ENCODE measurements at places on chromosomes 13 and 19.

GRCh38 chr13:46552889-46553520 is at the start of gene LRCH1:
Gene LRCH1, plus strand, starts transcription at chr13:46553170. Its CDS starts 227 bp downstream, at chr13:46553397.
- peak; percentile 77 for DNase-seq

DNA sequence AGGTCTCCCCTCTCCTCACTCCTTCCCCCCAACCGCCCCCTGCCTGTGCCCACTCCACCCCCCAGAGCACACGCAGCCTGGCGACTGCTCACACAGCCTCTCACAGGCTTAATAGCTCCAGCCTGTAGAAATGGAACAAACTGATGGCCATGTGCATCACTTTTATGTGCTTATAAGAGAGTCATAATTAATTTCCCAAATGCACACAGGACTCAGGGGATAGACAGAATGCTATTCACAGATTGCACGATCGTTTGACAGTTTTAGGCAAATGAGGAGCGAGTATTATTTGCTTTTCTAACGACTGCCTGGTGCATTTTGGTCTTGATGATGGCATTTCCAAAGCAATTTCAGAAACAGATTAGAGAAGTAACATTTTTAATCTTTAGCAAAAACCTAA is 97.7 kb upstream of the VSTM2B start:
- DNase-seq, result no peak

DNA sequence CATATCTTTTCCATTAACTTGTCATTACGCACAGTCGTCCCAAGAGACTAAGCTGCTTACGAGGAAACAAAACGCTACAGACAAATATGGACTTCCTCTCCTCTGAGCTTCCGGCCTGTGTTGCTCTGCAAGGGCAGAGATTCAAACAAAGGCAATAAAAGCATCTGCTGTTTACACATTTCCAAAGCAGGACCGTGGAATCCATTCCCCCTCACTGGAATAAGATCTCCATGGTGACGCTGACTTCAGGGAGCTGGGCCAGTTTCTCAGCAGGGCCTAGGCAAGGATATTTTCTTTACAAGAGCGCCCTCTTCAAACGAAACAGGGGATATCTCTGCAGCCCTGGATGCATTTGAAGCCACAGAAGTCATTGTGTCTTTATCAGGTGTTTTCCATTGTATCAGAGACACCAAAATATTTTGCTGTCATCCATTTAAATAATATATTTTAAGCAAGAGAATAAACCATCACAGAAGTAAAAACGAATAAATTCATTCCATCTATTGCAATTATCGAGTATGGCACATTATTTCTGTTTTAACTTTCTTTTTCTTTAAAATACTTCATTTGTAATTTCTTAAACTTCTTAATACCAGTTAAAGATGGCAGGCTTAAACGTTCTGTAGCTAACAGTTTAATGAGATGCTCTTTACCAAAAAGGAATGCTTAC is 177.5 kb downstream of the DCLK1 start:
- no peak for DNase-seq

- DNase-seq, result no peak
Measured at GRCh38 chr13:101767131-101767530, 314.7 kb downstream of the ITGBL1 start.

GRCh38 chr13:46685006-46685730 is 111.8 kb downstream of the ESD start:
- DNase-seq, result no peak

DNA sequence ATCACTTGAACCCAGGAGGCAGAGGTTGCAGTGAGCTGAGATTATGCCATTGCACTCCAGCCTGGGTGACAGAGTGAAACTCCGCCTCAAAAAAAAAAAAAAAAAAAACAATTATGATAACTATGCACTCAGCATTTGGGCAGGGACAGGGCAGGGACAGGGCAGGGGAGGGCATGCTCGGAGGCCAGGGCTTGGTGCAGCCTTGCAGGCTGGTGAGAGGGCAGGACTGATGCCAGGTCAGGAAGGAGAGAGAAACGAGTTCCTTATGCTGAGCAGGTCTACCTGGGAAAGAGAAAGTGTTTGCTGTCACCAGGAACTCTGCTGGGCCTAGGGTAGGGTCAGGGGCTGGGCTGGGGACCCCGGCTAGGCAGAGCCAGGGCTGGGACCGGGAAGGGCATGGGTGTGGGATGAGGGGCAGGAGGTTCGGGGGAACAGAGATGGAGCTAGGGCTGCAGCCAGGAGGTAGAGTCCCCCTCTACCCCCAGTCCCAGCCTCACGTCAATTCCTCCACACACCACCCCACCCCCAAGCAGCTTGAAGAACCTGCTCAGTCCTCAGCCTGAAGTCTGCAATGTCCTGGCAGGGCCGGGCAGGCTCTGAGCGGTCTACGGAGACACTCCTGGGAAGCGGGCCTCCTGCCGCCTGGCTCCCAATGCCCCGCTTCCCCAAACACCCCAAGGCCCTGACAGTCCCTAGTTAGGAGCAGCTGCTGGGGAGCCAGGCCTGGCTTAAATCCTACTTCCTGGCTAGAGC is 2.8 kb downstream of the FXYD3 start:
- DNase-seq, result no peak

DNA sequence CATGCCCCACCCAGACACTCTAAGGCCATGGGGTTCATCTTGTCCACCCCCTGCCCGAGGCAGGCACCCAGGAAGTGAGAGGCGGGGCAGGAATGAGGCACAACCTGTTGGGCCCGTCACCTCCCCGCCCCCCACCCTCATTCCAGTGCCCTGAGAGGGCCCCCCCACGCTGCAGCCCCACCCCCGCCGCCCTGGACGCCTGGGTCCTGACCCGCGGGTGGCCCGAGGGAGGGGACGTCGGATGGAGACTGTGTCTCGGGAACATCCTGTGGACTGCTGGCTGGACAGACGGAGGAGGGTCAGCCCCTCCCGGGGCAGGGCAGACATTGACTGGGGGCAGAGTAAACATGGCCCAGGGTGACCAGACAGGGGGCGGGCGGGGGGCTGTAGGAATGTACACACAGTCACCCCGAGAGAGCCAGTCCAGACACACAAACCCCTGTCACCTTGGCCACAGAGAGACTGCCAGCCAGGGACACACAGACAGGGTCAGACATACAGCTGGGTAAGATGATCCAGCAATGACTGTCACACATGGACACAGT is 7.4 kb upstream of the JUNB start:
- no peak for DNase-seq

DNA sequence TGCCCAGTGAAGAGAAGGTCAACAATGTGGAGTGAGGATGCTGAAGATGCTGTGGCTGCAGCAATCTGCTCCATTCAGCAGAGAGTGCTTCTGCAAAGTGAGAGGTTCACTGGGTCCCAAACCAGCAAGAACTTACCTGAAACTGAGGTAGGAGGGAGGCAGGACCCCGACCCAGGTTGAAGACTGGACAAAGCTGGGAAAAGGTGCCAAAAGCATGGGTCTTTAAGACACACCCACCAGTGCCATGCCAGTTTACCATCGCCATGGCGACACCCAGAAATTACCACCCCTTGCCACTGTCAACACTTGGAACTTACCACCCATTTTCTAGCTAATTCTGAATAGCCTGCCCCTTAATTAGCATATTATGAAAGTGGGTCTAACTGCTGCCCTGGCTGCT is 70.7 kb downstream of the RGCC start:
- no peak for DNase-seq

DNA sequence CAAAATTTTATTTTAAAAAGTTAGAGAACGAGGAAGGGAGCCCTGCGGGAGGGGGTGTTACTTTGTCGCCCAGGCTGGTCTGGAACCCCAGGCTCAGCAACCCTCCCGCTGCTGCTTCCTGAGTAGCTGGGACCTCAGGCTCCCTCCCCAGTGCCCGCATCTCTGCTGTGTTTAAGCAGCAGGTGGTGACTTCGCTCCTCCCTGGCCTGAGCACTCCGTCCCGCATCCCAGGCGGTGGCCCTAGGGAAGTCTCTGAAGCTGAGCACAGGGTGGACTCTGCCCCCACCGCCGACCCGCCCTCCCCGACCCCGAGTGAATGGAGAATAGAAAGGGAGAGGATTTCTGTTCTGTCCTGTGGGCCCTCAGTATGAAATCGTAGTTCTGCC is 30.5 kb downstream of the ZNF701 start:
- DNase-seq, result no peak

GRCh38 chr13:103255587-103256301 is 189.5 kb upstream of the SLC10A2 start:
- no peak for DNase-seq

DNA sequence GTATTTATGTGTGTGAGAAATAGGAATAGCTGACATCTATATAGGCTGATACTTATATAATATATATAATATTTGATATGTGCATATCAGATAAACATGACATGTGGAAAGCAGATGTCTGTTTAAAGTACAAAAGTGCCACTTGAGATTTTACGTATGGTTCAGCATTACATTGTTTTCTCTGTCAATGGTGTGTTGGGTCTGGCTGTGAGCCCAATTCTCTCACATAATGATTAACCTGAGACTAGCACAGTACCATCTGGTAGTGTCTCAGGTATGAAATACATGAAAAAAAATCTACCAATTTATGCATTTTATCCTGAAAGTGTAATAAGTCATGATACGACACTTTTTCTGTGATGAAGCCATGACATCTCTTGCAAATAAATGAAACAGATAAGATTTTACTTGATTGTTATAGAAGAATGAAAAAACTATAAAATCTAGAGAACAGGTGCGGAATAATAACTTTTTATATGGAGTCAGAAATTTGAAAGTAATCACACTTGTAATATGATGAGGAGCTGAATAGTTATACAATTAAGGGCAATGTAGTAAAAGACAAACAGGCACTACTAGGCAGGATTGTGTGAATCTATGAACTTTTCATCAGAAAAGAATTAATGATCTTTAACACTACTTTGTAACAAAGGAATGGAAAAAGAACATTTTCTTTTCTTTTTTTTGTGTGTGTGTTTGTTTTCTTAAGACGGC is 1405.0 kb downstream of the OLFM4 start:
- no peak for DNase-seq

GRCh38 chr13:35767256-35767976 is 290.9 kb upstream of the MAB21L1 start:
- DNase-seq, result no peak

GRCh38 chr13:59352600-59352999 is 811.1 kb downstream of the DIAPH3 start:
- no peak for DNase-seq

GRCh38 chr13:30759748-30760147 is 24.4 kb downstream of the ALOX5AP start:
- DNase-seq, result no peak

DNA sequence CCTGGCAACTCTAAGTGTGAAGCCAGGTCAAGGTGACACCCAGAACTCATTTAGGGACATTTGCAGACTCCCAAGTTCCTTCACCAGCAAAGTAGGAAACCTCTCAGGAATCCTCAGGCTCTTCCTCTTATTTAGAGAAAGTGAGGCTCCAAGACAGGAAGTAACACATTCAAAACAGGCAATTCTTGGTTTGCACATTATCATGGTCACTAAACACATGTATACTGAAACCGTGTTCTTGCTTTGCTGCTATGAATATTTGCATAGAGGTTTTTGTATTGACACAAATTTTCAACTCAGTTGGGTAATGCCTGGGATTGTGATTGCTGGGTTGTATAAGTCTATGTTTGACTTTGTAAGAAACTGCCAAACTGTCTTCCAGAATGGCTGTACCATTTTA is 13.2 kb upstream of the URI1 start:
- DNase-seq, result no peak

DNA sequence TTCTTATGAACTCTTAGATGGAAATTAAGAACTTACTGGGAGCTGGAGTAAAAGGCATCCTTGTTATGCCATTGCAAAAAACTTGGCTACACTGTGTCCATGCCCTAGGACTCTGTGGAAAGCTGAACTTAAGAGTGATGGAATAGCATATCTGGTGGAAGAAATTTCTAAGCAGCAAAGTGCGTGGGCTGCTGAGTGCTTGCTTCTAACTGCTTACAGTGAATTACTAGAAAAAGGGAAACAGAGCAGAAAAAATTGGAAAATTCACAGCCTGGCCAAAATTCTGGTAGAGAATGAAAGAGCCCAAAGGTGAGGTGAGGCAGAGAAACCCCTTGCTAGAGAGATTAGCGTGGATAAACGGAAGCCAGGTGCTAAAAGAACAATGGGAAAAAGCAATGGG is 44.3 kb downstream of the ALOX5AP start:
- no peak for DNase-seq

GRCh38 chr13:97696921-97697320 is 256.6 kb upstream of the IPO5 start:
- DNase-seq, result no peak

GRCh38 chr19:10288662-10289166 is 1.0 kb upstream of the ICAM5 start:
- DNase-seq, result no peak

DNA sequence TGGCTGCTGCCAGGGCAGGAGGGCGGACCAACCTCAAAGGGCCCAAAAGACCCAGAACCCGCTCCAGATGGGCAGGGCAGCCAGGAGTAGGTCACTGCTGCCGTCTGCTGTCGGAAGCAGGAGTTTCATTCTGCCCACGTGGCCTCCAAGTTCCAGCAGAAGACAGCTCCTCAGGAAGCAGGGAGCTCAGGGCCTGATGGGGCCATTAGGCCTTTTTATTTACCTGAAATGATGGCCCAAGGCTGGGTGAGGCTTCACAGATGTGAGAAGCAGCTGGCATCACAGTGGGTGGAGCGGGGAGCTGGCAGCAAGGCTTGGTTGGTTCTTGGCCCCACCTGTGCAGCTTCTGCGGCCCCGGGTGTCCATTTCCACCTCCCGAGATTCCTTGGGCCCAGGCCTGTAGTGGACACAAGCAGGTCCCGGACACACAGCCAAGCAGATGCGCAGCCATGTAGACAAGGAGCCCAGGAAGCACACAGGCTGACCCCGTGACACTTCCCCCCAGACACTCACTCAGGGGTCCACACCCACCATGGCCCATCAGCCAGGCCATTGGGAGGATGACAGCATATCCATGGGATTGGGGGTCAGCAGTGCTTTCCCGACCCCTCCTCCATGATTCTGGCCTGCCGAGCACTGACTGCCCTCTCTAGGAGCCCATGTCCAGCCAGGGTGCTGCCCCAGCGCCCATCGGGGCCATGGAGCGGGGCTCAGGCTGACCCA is 26.4 kb downstream of the C13orf46 start:
- no peak for DNase-seq

DNA sequence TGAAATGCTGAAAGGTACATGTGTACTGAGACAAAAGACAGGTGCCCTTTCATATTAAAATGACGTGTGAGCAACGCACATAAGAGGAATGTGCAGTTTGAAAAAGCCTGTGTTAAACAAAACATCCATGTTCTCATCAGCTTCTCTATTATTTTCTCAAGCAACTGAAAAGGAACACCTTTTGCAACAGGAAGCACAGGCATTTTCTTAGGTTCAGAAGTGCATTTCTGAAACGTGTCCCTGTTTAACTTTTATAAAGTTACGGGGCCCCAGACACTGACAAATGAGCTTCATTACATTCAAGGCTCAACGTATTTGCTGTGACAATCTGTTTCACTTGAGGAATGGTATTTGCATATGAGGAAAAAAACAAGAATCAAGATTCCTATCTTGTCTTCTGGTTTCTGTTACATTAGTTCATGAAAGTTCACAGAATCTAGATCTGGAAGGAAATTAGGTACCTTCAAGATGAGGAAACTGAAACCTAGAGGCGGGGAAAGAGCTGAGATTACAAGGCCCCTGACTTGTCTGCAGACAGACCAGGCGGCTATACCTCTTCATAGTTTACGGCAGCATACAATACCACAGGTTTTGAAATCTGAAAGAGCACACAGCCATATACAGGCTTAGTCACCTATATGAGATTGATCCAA is 431.7 kb downstream of the KLF12 start:
- no peak for DNase-seq
